ENCODE measurements at places on chromosomes 7 and 10.

GRCh38 chr7:133784486-133785001 is 342.6 kb upstream of the LRGUK start:
- DNase-seq: no peak

GRCh38 chr10:28721318-28721951 is 44.1 kb downstream of the BAMBI start:
- DNase-seq: no peak

DNA sequence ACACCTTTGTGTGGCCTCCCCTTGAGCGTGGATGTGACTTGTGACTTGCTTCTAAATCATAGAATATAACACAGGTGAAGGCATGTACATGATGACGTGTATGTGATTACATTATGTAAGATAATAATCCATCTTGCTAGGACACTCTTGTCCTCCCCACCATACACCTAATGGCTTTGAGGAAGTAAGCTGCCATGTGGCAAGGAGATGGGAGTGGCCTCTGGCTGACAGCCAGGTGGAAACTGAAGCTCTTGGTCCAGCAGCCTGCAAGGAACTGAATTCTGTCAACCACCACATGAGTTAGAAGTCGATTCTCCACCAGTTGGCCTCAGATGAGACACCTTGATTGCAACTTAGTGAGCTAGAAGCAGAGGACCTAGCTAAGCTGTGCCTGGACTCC is 67.4 kb upstream of the ELN start:
- DNase-seq: no peak

DNA sequence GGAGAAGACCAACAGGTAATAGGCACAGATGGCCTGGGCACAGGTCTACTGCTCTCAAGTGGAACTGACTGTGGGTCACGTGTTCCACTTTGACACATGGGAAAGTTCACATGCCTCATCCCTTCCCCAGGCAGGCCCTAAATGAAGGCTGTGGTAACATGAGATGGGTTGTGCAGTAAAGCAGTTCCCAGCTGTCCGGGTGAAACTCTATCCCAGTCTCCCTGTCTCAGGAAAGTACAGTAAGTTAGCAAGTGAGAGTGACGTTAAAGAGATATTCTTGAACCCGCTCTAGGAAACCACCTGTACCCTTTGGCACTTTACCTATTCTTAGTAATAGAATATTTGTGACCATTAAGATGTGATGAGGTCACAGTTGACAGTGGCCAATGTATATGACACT is 343.7 kb upstream of the AOAH start:
- DNase-seq: no peak

DNA sequence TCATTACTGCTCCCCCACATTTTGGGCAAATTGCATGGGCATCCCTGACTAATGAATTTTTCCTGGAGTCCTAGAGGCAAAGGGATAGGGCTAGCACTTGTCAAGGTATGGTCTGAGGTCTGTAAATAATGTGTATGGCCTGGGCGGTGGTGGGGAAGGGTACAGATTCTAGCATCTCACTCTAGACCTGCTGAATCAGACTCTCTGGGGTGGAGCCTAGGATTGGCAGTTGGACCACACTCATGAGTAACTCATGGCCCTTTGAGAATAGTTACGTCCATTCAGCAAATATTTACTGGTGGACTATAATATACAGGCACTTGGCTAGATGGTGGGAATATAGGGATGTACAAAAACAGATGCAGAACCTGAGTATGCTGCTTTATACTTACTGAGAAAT is 118.0 kb downstream of the CELF2 start:
- DNase-seq: no peak
